GM12878 (cell line): ENCODE measurements at places on chromosomes 13 and 19. TPM values are rescaled to one million over a fixed set of nuclear protein-coding genes. Genes with fewer than 3 reads are reported as not detected.

Gene ZNF100
- 14.6 and 15.4 TPM in 2 replicates for total RNA-seq

GRCh38 chr19:38213911-38214625 is 10.0 kb downstream of the DPF1 start:
- no peaks in the 10 kb centered on the region for H3K36me3 ChIP-seq
- no peak overlapping the region for H3K27ac ChIP-seq
- no peaks in the 10 kb centered on the region for H3K27me3 ChIP-seq
- peak; percentile 33 for DNase-seq
- H3K4me3 ChIP-seq = no peak overlapping the region
- peaks cover 24% of the 10 kb centered on the region for H3K4me1 ChIP-seq

DNA sequence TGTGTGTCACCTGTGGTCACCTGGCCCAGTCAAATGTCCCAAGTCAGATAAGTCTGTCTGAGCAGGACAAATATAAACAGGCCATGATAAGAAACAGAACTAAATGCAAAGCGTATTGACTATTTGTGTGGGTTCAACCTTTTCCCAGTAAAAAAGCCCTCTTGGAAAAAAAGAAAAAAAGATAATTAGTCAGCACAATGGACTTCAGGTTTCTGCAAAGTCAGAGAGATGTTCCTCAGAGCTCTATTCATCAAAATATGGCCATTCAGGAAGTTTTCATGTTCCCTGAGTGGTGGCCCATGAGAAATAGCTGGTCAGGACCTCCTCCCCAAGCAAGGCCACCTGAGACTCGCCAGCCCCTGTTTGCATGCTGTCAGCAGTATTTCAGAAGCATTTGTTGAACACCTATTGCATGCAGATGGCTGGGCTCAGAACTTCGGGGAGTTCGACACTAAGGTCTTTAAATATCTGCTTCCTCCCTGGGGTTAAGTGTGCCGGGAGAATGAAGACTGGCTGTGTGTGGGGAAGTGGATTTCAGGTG is 2.7 kb downstream of the FFAR3 start:
- DNase-seq = no peak
- H3K4me3 ChIP-seq = no peak overlapping the region
- no peaks in the 10 kb centered on the region for H3K27me3 ChIP-seq
- no peak overlapping the region for H3K27ac ChIP-seq

- H3K4me1 ChIP-seq = no peaks in the 10 kb centered on the region
- no peak for DNase-seq
- no peak overlapping the region for H3K27ac ChIP-seq
- H3K4me3 ChIP-seq = no peak overlapping the region
- no peaks in the 10 kb centered on the region for H3K36me3 ChIP-seq
Measured at GRCh38 chr19:294946-295686, 3.9 kb upstream of the PLPP2 start.
